ENCODE measurements at places on chromosomes 11 and 22.

DNA sequence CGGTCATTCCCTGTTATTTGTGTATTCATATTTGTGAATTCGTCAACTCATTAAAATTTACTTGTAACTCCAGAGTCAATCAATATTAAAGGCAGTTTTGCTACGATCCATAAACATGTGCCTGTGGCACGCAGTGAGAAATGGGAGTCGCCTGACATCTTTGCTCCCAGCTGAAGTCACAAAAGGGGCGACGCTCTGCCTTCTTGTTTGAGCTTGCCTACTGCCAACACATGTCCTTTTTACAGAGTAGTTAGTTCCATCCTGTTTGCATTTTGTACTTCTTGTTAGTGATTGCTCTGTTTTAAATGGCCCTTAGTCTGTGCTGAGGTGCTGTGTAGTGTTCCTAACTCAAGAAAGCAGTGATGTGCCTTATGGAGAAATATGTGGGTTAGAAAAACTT, 305.3 kb downstream of the ETS1 start:
- DNase-seq, result no peak

DNA sequence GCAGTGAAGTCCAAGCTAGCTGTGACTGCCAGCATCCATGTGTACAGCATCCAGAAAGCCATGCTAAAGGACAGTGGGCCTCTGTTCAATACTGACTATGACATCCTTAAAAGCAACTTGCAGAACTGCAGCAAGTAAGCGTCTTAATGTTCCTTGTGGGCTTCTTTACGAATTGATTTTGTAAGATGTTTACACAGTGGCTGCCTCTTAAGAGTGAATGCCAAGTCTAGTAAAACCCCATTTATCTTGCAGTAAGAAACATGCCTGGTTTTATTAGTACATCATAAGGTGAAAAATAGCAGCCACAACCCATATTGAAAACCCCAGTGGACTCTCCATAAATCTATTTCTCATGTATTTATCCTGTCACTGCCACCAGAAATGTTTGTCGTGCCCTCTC, 20.5 kb downstream of the POLD3 start:
- no peak for DNase-seq

DNA sequence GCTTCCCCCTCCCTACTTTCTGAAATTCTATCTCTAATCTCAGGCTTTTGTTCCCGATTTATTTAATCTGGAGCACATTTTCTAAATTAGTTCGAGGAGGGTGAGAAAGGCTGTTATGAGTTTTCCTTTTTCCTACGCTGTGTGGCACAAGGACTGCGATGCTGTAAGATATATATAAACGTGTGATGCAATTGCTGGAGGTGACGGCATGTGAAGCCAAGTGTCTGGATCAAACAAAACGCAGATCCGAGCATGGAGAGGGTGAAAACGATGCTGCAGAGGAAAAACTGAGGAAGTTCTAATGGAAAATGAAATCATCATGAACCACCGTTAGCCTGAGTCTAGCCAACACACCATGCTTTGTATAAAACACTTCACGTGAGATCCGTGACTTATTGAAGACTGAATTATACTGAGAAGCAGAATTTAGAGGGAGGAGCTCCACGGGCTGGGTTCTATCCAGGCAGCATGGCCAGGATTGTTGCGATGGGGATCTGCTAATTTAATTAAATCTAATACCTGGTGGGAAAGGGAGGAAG, 4.4 kb downstream of the PKNOX2 start:
- no peak for DNase-seq

- peak; percentile 59 for DNase-seq
Measured at GRCh38 chr11:63564056-63564774, 1.0 kb upstream of the PLAAT2 start.
